ENCODE measurements at places on chromosomes 5 and 9.

DNA sequence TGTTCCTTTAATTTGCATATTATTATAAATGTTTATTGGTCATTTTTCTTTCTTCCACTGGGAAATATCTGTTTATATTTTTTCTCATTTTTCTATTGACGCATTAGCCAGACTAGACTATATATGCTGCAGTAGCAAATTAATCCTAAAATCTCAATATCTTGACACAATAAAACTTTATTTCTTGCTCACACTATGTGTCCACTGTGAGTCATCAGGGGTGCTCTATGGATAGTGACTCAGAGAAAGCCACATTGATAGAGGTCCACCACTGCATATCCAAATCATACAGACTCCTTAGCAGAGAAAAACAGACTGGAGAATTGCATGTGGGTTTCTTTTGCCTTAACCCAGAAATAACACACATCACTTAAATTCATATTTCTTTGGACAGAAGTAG is 20.8 kb downstream of the OR1L3 start:
- no peak for DNase-seq

DNA sequence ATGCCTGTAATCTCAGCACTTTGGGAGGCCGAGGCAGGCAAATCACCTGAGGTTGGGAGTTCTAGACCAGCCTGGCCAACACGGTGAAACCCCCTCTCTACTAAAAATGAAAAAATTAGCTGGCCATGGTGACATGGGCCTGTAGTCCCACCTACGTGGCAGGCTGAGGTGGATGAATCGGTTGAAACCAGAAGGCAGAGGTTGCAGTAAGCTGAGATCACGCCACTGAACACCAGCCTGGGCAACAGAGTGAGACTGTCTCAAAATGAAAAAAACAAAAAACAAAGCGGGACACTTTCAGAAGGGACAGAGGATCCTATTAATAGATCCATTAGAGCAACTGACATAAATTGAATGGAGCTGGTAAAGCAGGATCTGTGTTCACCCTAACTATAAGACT is 89.6 kb upstream of the SGCD start:
- DNase-seq = no peak

GRCh38 chr5:37552161-37552560 is 173.0 kb downstream of the WDR70 start:
- no peak for DNase-seq

DNA sequence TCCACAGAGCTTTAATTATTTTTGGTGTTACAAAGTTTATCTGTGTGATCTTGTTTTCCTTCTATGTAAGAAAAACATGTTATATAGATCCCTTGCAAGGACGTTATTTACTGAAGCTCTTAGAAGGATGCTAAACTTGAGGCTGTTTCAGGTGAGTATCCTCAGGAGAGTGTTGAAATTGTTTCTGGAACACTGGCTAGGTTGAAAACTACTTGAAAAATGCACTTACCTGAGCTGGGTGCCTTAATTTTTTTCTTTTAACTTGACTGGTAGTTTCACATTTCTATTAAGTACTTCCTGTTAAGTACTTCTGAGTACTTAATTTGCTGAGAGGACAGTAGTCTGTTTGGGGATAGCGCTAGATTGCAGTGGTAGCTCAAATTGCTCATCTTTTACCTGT is 18.1 kb downstream of the GPBP1 start:
- DNase-seq = no peak

GRCh38 chr9:80926611-80927010 is 762.7 kb downstream of the TLE1 start:
- DNase-seq = no peak

- no peak for DNase-seq
Measured at GRCh38 chr5:132859889-132860437, 6.3 kb downstream of the GDF9 start.

GRCh38 chr5:34970552-34970951 is 41.2 kb downstream of the DNAJC21 start:
- DNase-seq = no peak

- no peak for DNase-seq
Measured at GRCh38 chr5:124059200-124059599, 547.2 kb downstream of the CSNK1G3 start.

- DNase-seq = no peak
Measured at GRCh38 chr9:23120630-23121029, 674.0 kb downstream of the DMRTA1 start.

- no peak for DNase-seq
Measured at GRCh38 chr9:136231478-136232297, 13.9 kb downstream of the QSOX2 start.

DNA sequence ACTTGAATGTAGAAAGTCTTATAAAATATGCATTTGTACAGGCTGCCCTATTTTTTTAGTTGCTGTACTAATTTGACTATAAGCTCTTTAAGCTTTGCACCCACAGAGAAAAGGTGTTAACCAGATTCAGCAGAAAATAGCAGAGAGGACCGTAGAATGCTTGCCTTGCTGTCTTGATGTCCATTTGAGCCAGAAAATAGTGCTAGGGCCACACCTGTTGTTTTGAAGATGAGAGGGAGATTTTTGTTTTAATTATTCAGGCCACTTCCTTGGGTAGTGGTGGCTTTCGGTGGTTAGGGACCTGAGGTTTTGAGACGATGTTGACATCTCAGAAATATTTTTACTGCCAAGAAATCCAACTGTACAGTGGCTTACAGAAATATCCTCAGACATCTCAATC is 196.0 kb downstream of the SPATA31D1 start:
- DNase-seq = no peak

GRCh38 chr9:73152543-73152844 is 829 bp downstream of the ANXA1 start:
- DNase-seq = no peak

- no peak for DNase-seq
Measured at GRCh38 chr5:65699338-65699737, 22.6 kb downstream of the SGTB start.
